ENCODE measurements at places on chromosomes 1 and 21.

- DNase-seq = no peak
Observed at GRCh38 chr1:23905461-23906025, 7.6 kb downstream of the CNR2 start.

- DNase-seq = no peak
Observed at GRCh38 chr1:180392020-180392419, 110.4 kb downstream of the ACBD6 start.

GRCh38 chr1:42081475-42081874 lies 71.7 kb upstream of the GUCA2B start:
- no peak for DNase-seq

DNA sequence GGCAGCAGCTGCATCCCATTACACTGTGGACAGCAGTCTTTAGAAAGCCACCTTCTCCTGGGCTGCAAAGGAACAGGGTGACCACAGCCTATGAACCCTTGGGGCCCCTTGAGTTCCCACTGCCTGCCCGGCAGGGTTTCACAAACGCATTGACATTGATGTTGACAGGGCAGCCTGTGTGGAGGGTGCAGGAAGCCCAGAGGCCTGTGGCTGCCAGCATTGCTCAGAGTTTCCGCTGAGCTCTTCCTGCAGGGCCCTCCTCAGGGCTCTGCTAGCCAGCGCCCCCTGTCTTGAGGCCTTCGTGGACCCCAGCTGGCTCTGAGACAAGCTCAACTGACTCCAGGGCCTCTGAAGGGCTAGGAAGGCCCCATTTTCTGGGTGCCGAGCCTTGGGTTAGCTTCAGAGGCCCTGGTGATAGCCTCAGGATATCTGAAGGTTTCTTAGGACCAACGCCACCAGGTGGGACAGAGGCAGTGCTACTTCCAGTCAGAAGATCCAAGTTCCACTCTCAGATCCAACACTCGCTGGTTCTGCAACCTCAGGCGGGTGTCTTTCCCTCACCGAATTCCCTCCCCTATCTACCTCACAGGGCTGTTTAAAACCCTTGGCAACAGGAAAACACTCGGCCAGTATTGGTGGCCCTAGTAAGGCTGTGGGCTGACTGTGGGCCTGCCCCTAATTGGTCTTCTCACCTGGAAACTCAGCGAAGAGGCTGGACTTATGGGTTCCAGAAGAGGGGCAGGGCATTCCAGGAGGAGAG lies 27.2 kb upstream of the EPS8L3 start:
- DNase-seq = no peak

DNA sequence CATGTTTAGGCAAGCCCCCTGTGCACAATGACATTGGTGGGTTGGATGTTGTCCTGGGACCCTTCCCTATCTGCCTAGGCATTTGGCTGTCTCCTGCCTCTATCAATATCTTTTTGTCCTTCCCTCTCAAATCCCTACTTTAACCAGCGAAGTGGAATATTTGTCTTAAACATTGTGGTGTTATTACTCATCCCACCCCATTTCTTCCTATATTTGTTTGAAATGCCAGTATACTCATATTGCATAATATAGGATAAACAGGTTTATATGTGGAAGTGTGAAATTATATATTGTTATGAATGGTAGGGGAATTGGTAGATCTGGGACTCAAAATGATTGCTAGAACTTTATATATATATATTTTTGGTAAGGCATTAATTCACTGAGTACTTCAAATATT lies 80.0 kb downstream of the ADGRL2 start:
- DNase-seq = no peak

DNA sequence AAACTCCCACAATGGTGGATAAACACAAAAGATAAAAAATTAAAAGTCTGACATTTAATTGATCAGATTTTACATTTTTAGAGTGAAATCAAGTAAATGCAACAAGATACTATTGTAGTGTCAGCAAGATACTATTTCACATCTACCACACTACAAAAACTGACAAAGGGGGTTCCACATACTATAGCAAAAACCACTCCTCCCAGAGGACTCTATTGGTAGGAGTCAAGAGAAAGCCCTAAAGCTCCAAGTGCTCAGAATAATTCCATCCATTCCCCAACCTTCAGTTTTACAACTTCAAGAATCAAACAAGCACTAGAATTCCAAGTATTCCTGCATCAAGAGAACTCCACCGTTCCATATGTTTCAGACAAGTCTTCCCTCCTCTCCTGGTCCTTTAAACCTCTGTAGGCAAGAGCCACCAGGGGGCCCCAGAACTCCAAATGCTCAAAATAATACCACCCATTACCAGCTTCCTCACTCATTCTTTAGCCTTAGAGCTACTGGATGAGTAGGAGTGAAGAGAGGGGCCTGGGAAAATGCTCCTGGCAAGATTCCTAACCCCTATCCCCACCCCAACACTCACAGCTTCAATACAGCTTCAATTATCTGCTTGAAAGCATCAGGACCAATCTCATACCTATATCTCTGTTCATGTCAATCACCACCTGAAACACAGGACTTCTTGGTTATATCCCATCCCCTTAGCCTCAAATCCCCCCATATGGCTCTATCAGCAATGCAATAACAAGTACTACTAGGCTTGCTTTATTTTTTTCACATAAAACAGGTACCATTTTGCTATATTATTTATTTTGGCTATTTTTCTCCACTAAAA lies 9.9 kb downstream of the TOR1AIP2 start:
- no peak for DNase-seq

GRCh38 chr21:27528697-27529096 lies 561.8 kb upstream of the ADAMTS5 start:
- DNase-seq = no peak

DNA sequence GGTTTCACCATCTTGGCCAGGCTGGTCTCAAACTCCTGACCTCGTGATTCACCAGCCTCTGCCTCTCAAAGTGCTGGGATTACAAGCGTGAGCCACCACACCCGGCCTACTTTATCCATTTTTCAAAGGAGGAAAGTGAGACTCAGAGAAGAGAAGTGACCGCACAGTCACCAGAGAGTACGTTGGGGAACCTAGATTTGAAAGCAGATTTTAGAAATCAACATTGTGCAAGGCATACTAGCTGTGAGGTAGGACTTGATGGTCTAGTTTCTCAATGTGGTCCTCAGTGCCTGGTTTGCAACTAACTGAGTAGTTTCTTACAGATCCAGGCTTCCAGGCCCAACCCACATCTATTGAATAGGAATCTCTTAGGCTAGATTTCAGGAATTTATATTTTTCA lies 1.7 kb upstream of the PRCC start:
- no peak for DNase-seq

- DNase-seq = no peak
Observed at GRCh38 chr1:30137001-30137400, 586.4 kb downstream of the MATN1 start.

DNA sequence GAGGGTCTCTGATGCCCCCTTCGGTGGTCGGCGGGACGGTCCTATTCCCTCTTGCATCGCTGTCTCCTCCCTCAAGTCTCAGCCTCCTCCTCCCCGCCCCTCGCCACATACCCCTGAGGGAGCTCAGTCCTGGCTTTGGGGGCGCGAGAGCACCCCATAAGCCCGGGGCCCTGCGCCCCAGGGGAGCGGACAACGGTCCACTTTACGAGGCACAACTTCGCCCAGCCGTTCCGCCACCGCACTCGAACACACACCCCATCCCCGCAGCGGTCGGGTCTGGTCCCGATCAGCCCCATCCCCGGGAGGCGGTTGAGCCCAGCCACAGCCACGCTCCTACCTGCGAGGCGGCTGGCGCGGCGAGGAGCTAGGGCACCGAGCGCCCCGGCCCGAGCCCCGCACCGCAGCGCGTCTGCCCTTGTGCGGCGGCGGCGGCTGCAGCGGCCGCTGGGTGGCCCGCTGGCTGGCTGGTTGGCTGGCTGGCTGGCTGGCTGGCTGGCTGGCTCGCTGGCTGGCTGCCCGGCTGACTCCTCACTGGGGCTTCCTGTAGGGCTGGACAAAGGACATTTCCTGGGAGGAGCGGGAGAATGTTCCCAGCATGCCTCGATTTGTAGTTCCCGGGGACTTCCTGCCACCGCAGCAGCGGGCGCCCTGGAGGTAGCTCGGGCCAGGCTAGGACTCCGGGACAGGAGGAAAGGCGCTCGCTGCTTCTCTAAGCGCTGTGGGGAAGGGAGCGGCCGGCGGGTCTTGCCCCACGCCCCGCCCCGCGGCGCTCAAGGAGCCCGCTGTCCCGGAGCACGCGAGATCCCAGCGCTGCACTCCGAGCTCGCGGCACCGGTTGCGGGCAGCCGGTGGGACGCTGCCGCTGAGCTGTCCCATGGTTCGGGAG lies at the start of gene ZNF697:
TSS of gene ZNF697 (minus strand) at position 533 of the 886 bp plus-strand sequence. CDS start 22,166 bp downstream, outside the sequence.
- DNase-seq = peak; percentile 80

- no peak for DNase-seq
Observed at GRCh38 chr21:34965200-34966174, 83.6 kb downstream of the RUNX1 start.

GRCh38 chr1:22096036-22096435 lies 43.5 kb downstream of the CDC42 start:
- DNase-seq = no peak

GRCh38 chr1:207244409-207244801 lies 77.1 kb upstream of the CD55 start:
- DNase-seq = no peak

DNA sequence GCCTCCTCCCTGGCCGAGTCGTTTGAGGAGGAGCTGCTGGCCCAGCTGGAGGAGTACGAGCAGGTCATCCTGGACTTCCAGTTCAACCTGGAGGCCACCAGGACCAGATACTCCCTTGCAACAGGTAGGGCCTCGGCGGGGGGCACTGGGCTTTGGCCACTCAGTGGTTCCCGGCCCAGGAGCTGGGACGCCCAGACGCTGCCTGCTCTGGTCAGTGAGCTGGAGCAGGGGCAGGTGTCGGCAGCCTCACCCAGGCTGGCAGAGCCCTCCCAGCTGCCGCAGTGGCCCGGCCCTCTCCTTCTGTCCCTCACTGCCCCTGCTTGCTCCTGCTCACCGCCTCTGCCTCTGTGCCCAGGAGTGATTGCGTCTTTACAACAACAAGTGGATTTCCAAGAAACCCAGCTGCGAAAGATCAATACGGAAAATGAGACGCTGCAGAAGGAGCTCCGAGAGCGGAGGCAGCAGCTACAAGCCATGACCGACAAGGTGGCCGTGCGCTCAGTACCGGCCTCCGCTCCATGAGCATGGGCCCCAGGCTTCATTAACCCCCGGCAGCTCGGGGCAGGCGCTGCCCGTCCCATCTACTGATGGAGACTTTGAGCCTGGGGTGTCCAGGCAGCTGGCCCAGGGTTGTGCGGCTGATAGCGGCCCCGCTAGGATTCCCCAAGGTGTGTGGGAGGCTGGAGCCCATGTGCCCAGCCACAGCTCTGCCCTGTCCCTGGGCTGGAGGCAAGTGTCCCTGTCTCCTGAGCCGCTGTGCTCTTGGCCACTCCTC lies 9.0 kb upstream of the SMIM1 start:
- DNase-seq = no peak

GRCh38 chr1:21664806-21665588 lies 4.2 kb downstream of the RAP1GAP start:
- DNase-seq = no peak

- DNase-seq = no peak
Observed at GRCh38 chr1:17437580-17438317, 1.7 kb downstream of the RCC2 start.

GRCh38 chr1:24704411-24705259 lies 40.6 kb upstream of the CLIC4 start:
- DNase-seq = no peak

DNA sequence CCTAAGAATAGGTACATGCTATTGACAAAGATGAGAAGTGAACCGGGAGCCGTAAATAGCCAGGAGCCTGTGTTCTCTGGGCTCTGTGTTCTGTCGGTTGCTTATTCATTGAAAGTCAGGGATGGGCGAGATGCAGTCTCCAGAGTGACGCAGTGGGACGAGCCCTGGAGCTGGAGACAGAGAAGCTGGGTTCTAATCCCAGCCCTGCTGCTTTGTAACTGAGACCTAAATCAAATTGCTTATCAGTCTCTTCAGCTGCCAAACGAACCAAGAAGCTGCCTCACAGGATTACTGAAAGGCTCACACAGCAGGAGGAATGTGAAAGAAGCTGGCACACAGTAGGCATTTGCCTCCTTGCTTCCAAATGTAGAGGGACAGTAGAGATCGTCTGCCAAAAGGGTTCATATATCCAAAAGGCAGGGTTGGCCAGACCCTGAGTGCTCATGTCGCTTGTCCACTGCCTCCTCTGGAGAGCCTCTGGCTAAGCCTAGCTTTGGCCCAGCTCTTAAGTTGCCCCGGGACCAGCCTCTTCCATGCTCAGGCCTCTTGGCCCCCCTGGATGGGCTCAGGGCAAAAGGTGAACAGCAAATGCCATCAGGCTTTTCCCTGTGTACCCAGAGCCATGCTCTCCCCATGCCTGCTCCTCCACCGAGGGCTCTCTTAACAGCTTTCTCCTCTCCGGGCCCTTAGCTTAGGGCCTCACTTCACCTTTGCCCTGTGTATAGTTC lies 134.2 kb upstream of the IPO9 start:
- DNase-seq = no peak

DNA sequence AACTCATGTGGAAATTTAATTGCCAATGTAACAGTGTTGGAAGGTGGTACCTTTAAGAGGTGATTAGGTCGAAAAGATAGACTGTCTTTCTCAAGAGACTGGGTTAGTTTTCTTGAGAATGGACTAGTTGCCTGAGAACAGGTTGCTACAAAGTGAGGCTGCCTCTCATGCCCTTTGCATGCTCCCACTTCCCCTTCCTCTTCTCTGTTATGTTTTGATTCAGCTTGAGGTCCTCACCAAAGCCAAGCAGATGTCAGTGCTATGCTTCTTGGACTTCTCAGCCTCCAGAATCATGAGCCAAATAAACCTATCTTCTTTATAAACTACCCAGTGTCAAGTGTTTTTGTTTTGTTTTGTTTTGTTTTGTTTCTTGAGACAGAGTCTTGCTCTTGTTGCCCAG lies 187.0 kb upstream of the RUNX1 start:
- DNase-seq = no peak

GRCh38 chr1:165395478-165395877 lies 39.0 kb upstream of the LMX1A start:
- no peak for DNase-seq

GRCh38 chr1:31443673-31444072 lies 30.7 kb downstream of the SERINC2 start:
- no peak for DNase-seq

DNA sequence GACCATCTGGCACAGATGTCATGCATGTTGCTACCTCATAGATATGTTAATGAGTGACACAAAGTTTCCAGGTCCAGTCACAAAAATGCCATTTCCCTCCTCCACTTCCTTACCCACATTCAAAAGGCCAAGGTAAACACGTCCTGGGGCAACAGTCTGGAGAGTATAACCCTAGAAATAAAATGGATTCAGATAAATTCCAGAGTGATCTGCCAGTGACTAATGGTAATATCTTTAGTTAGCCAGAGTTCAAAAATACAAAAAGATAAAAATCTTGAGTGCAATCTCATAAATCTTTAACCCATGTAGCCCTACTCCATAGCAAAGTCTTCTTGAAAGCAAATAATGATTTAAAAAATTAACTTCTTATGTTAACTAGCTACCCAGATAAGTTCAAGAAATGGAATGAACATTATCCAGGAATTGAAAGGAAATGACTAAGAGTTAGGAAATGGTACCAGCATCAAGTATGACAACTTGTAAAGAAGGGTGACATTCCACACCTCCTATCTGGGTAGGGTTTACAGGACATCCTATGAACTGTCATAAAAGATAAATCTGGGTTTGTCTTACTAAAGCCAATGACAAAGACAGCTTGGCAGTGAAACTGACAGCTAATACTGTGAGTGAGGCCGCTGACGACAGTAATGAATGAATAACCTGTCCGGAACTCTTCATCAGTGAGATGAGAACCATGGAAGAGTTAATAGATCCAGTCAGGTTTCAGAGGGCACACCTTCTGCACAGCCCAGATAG lies 18.1 kb downstream of the RGS2 start:
- DNase-seq = no peak

All from brain pericyte (primary cell).